ENCODE measurements at places on chromosomes 5 and 9. TPM values are rescaled to one million over a fixed set of nuclear protein-coding genes. Genes with fewer than 3 reads are reported as not detected.

CEP120 gene
- total RNA-seq: 35.2 TPM

FAM81B gene
- total RNA-seq: not detected

HRH2 gene
- total RNA-seq: 13.4 TPM

RBM27 gene
- 23.3 TPM for total RNA-seq

ITK gene
- 249 TPM for total RNA-seq

All from activated CD4-positive, alpha-beta memory T cell treated with anti-CD3 and anti-CD28 coated beads, Interleukin-2, amount 10 ng/mL, durations not matched to agents 7 days and 5 days (primary cell).